ENCODE measurements at places on chromosomes 12 and 14. TPM values are rescaled to one million over a fixed set of nuclear protein-coding genes. Genes with fewer than 3 reads are reported as not detected.

Gene KRT80
- total RNA-seq, result not detected

Gene SYNDIG1L
- not detected for total RNA-seq

Gene BTBD6
- 25.6 TPM for total RNA-seq

Gene LRTM2
- total RNA-seq, result not detected

Gene DIABLO
- 48.1 TPM for total RNA-seq

Gene DNAH10
- total RNA-seq, result 0.05 TPM

Gene B4GALNT1
- 1.8 TPM for total RNA-seq

Gene OR10G3
- not detected for total RNA-seq

Gene LRRC10
- total RNA-seq, result not detected

Gene CAPZA3
- total RNA-seq, result not detected

Gene TRPV4
- not detected for total RNA-seq

Gene KRT81
- total RNA-seq, result not detected

Gene SLCO1B1
- total RNA-seq, result not detected

Gene ACRBP
- 2.4 TPM for total RNA-seq

Gene AMN
- total RNA-seq, result 0.37 TPM

Gene TAS2R19
- 0.77 TPM for total RNA-seq

Gene KRT82
- not detected for total RNA-seq

Gene KLRB1
- total RNA-seq, result not detected

Gene GRIN2B
- not detected for total RNA-seq

Gene DDN
- 0.20 TPM for total RNA-seq

Gene ZNF891
- total RNA-seq, result 1.1 TPM

Gene B4GALNT3
- 1.1 TPM for total RNA-seq

Gene VWF
- not detected for total RNA-seq

Gene PMEL
- 1.5 TPM for total RNA-seq

Gene GALC
- total RNA-seq, result 12.7 TPM

Gene TMEM233
- total RNA-seq, result not detected

Gene MYF5
- not detected for total RNA-seq

Data from activated naive CD4-positive, alpha-beta T cell treated with anti-CD3 and anti-CD28 coated beads for 36 hours (primary cell).